Inflammatory macrophage treated with lipopolysaccharide for 1 hour (primary cell): ENCODE measurements at places on chromosomes 16 and 17.
A peak's percentile ranks its signal among the peaks of the same experiment; 100 is the strongest.

GRCh38 chr16:88837806-88838205 is 18.9 kb downstream of the GALNS start:
- DNase-seq: no peak

- no peak for DNase-seq
Observed at GRCh38 chr16:19751478-19752385, 33.7 kb downstream of the IQCK start.

- no peak for DNase-seq
Observed at GRCh38 chr16:89870440-89870839, 3.0 kb upstream of the TCF25 start.

- DNase-seq: no peak
Observed at GRCh38 chr16:67579686-67580085, 17.4 kb downstream of the CTCF start.

GRCh38 chr17:79160980-79161636 is 86.5 kb downstream of the ENGASE start:
- no peak for DNase-seq

DNA sequence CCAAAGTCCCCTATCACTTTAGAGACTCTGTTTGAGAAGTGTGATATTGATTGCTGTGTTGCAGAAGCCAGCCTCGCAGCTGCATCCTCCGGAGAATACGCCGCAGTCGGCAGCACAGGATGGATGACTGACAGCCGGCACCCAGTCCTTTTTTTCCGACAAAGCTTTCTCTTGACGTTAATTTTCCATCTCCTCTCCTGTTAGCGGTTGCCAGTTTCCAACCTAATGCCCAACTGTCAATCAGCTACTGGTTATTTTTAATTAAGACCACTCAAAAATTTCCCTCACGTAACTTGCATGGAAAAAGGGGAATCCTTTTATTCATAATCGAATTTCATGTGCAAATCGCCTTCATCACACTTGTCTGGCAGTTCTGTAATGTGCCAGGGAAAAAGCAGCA is 953.9 kb downstream of the CDH11 start:
- DNase-seq: no peak

GRCh38 chr16:47073223-47074155 is 70.3 kb downstream of the NETO2 start:
- no peak for DNase-seq

DNA sequence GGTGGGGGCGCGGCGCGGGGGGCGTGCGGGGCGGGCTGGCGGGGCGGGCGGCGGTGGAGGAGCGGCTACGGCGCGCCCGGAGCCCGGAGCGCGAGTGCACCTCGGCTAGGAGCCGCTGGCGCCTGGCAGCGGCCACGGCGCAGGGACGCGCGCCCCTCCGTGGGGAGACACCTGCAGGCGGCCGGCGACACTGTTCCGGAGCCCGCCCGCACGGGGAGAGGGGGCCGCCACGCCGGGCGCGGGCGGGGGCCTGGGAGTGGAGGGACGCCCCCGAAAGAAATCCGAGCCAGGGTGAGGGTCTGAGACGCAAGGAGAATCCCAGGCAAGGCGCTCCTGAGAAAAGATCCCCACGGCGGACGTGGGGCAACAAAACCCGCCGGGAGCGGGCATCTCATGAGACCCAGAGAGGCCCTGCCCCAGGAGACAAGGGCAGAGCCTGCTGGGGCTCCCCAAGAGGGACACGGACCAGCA is at the start of gene GSG1L:
Gene GSG1L, minus strand, starts transcription at position 124 of the 471 bp plus-strand sequence. CDS start 290 bp downstream, outside the sequence.
- DNase-seq: no peak

DNA sequence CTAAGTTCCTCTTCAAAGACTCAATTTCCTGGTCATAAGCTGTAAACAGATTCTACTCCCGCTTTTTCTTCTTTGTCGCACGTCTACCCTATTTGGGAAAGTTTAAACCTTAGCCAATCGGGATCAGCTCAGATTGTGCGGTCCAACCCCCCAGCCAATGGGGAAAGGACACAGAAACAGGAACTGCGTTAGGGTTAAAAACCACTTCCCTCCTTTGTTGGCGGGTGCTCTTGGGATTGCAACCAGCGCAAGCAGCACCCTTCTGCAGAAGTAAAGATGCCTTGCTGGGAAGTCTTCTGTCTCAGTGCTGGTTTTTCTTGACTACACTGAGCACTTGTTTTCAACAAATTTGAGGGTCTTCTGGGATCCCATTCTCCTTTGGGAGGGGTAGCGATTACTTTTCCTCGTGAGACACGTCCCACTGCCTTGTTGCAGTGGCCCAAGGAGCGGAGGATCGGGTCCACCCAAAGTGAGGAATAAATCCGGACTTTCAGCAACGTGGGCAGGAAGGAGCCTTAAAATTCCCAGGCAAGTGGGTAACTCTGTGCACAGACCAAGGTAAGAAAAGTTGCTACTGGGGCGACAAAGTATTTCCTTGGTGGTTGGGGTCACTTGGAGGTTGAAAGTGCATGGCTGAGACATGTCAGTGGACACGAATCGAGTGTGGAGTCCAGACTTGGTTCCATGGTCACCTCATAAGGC is 1.0 kb upstream of the YPEL3 start:
- peak; percentile 41 for DNase-seq

- no peak for DNase-seq
Observed at GRCh38 chr16:85570213-85570734, 42.8 kb upstream of the GSE1 start.

GRCh38 chr17:77526259-77526711 is 385.5 kb downstream of the SEC14L1 start:
- no peak for DNase-seq

DNA sequence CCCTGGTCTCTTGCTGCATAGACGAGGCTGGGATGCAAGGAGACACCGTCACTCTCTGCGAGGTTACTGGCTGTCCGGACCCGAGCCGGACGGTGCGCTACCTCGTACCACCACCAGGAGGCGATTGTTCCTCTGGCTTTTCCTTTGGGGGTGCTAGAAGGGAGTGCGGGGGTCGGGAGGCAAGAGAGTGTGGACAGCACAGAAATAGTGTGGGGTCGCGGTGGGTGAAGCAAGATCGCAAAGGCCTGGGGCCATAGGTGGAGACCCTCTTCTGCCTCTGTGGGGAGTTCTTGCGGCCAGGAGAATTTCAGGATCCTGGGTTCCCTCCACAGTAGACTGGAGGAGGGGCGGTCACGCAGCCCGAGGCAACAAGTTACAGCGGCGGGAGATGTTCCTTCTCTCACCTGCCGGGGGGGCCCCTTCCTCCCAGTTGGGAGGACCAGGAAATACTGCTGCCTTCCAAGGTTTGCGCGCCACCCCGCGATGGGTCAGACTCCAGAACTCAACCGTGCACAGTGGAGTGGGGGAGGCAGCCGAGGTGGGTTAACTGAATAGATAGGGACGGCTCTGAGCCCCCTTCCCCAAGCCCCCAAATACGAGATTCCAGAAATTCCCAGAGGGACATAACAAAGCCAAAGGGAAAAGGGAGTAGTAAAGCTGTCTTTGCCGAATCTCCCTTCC is 6.9 kb downstream of the PHOSPHO1 start:
- peak; percentile 25 for DNase-seq

GRCh38 chr16:2058420-2058819 is 10.6 kb downstream of the TSC2 start:
- no peak for DNase-seq

- DNase-seq: no peak
Observed at GRCh38 chr16:1823821-1824220, 2.8 kb downstream of the HAGH start.

- no peak for DNase-seq
Observed at GRCh38 chr16:10675216-10675615, 19.5 kb downstream of the TEKT5 start.

DNA sequence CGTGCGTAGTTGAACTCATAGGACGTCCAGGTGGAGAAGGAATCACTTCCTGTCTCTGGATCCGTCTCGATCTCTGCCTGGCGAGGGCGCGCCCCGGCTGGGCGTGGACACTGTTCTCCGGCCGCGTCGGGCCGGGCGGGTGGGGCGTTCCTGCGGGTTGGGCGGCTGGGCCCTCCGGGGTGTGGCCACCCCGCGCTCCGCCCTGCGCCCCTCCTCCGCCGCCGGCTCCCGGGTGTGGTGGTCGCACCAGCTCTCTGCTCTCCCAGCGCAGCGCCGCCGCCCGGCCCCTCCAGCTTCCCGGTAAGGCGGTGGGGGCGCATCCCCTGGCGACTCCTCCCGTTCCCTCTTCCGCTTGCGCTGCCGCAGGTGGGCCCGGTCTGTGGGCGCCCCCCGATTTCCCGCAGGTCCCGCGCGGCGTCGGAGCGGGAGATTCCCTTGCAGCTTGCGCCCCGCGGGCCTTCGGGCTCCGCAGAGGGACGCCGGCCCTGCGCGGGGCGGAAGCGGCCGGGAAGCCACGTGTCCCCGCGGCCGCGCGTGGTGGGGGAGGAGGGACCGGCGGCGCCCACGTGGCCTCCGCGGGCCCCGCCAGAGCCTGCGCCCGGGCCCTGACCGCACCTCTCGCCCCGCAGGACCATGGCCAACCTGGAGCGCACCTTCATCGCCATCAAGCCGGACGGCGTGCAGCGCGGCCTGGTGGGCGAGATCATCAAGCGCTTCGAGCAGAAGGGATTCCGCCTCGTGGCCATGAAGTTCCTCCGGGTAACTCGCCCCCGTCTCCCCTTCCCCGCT is at the start of gene NME2:
Gene NME2, plus strand, starts transcription at position 214 of the 789 bp plus-strand sequence. Its CDS starts 420 bp downstream, at position 634.
- peak; percentile 81 for DNase-seq
